ENCODE measurements at places on chromosomes 7 and 10. TPM values are rescaled to one million over a fixed set of nuclear protein-coding genes. Genes with fewer than 3 reads are reported as not detected.

Gene PSD
- total RNA-seq, result 3.2 TPM

Gene POLR1F
- total RNA-seq, result 35.5 TPM

Gene SFTPA2
- total RNA-seq, result not detected

Gene EPHA1
- total RNA-seq, result 2.8 TPM

Gene DLX6
- not detected for total RNA-seq

DNA sequence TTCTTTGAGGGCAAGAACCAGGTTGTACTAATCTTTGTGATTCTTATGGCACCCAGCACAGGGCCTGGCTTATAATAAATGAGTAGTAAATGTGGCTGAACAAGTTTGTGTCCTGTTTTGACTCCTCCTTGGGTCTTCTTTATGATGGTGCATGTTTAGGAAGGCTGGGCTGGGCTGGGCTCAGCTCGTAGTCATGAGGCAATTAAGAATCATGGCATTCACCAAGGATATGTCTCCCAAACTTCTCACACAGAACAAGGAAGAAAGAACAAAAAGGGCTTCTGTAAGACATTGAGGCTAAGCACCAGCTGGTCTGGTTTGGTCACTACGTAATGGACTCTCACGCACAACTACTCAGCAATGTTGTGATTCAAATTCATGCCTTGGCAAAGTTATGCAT lies 30.5 kb upstream of the YAE1 start:
- DNase-seq, result no peak
- H3K36me3 ChIP-seq, result no peaks in the 10 kb centered on the region
- H3K27ac ChIP-seq, result no peak overlapping the region

DNA sequence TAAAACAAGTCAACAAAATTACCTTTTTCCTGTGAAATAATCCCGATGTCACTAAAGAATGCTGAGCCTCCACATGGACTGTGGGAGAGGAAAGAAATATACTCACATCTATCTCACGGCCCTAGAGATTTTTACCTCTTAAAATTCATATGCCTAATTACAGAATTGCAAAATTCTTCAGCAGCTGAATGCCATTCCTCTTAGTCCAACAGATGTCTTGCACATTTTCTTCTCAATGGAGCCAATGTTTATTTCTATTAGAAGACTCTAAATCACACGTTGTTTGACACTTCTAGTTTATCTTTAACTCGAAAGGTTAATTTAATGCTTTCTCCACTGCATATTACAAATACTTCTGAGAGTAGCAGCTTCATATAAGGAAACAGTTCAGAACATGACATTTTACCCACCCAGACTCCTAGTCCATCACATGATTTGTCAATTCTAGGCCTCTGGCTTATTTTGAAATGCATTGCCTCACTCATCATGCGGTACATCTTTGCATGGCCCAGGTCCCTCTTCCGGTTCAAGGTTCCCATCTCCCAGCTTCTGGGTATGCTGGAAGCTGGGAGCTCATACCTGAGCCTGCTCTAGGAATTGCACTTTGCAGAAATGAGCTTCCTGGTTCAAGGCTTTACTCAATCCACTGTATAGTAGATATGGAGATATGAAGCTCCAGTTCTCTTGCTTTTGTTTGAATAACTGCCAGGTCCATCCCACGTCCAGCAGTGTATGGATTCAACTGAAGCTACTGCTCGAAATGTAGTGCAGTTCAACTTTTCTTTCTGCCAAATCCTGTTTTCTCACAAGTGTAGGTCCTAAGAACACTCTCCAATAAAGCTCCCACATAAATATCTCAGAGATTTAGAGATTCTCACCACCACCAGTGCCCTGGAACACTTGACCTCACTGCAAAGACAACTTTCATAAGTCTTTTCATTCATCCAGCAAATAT lies 306.2 kb downstream of the GPR37 start:
- H3K27me3 ChIP-seq, result no peaks in the 10 kb centered on the region
- H3K4me3 ChIP-seq, result no peak overlapping the region
- no peak for DNase-seq
- H3K36me3 ChIP-seq, result no peaks in the 10 kb centered on the region
- H3K4me1 ChIP-seq, result no peaks in the 10 kb centered on the region
- H3K27ac ChIP-seq, result no peak overlapping the region

DNA sequence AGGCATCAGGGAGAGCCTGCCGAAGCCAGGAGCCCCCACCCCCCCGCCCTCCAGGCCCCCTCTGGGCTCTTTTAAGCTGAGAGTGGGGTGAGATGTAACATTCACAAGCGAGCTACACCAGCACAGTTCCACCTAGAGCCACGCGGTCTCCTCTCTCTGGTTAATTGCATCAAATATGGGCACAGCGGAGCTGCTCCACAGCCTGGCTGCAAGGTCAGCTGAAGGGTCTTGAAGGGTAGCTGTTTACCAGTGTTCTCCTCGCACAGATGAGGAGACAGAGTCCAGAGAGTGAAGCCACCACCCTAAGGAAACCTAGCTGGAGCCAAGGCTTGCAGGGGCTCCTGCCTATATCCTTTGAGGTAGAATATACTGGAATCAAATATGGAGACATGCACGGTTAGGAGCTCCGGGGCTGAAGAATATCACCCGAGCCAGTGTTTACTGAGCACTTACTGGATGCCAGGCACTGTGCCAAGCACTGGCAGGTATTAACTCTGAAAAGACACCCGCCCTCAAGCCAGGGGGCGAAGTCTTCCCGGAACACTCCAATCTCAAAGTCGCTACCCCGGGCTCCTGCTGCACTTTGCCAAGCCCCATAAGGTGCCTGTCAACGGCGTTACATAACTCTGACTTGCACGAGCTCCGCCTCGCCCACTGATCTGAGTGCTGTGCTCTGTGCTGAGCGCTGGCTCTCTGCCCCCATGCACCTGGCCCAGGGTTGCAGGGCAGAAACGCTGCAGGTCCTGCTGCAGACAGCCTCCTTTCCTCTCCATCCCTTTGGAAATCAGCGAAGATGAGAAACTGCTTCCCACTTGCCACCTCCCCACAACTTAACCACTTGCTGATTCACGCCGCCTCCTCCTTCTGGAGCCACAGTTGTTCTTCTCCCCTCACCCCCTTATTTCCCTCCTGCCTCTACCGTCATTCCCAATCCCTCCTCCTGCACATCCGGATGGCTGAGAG lies 5.4 kb downstream of the CHST15 start:
- no peaks in the 10 kb centered on the region for H3K36me3 ChIP-seq
- no peak for DNase-seq
- no peak overlapping the region for H3K4me3 ChIP-seq
- no peaks in the 10 kb centered on the region for H3K27me3 ChIP-seq
- H3K4me1 ChIP-seq, result no peaks in the 10 kb centered on the region

GRCh38 chr10:23158370-23158769 lies 33.7 kb upstream of the PTF1A start:
- no peaks in the 10 kb centered on the region for H3K27me3 ChIP-seq
- DNase-seq, result no peak
- no peaks in the 10 kb centered on the region for H3K36me3 ChIP-seq

DNA sequence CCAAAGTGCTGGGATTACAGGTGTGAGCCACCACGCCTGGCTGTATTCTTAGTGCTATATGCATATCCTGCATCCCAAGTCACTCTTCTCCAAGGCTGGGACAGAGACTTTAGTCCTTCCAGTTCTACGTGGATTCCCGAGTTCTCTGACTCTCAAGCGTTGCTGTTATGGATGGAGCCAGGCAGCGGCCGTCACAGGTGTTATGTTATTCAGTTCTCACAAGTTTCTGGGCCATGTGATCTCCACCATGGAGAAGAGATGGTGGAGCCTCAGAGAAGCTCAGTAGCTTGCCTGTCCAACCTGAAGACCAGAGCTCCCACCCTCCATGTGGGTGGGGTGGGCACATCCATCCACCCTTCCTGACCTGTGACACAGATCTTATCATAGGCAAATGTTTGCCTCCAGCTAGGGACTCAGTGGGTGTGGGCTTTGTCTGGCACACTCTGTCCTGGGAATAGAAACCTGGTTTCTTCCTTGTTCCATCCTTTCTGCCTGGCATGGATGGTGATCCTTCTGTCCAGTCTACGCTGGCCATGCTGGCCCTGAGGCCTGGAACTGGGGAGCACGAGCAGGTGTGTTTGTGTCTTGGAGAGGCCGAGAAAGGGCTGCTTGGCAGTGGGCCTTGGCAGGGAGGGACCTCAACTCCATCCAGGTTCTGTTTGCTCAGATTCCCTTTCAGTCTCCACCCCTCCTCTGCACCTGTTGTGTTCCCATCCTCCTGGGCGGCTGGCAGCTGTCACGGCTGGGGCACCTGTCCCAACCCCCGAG lies 55.3 kb downstream of the NEURL1 start:
- DNase-seq, result no peak
- no peak overlapping the region for H3K27ac ChIP-seq
- H3K4me1 ChIP-seq, result peaks cover 1% of the 10 kb centered on the region
- no peaks in the 10 kb centered on the region for H3K27me3 ChIP-seq
- no peak overlapping the region for H3K4me3 ChIP-seq

All from CD8-positive, alpha-beta memory T cell (primary cell).